ENCODE measurements at places on chromosomes 3 and 15.
A peak's percentile ranks its signal among the peaks of the same experiment; 100 is the strongest.

- DNase-seq: no peak
Measured at GRCh38 chr3:116614795-116615362, 94.7 kb upstream of the TUSC7 start.

GRCh38 chr3:49700014-49700413 lies 10.7 kb downstream of the RNF123 start:
- no peak for DNase-seq

DNA sequence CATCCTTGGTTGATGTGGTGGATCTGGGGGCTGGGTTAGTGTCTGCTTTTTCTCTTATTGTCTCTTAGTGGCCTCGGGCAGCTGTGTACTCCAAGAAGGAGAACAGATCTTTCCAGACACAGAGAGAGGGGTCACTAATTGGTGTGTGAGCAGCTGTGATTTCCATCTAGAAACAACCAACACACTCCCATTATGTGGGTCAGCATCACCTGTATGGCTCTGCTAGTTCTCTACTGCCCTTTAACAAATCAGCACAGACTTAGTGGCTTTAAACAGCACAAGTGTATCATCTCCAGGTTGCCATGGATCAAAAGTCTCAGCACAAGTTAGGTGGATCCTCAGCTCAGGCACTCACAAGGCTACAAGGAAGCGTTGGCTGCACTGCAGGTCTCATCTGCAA lies 156.8 kb downstream of the LRTM1 start:
- DNase-seq: no peak

- DNase-seq: peak; percentile 45
Measured at GRCh38 chr3:77254967-77255831, 215.3 kb downstream of the ROBO2 start.

GRCh38 chr15:66775127-66776105 lies 73.4 kb downstream of the SMAD6 start:
- no peak for DNase-seq

DNA sequence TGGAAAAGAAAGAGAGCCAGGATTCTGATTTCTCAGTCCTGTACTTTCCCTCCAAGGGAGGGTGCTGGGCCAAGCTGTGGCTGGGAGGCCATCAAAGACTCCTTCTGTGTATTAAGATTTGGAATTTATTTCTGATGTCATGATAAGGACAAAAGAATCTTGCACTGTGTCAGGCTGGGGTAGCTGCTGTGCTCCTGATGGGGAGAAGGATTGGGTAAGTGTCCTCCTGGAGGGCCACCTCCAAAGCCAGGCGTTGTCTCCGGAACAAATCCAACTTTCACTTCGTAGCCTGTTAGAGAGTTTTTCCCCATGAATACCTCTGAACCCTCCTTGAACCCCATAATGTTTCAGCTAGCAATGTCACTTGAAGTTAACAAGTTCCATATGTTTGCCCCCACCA lies 29.9 kb downstream of the CLDN11 start:
- no peak for DNase-seq

DNA sequence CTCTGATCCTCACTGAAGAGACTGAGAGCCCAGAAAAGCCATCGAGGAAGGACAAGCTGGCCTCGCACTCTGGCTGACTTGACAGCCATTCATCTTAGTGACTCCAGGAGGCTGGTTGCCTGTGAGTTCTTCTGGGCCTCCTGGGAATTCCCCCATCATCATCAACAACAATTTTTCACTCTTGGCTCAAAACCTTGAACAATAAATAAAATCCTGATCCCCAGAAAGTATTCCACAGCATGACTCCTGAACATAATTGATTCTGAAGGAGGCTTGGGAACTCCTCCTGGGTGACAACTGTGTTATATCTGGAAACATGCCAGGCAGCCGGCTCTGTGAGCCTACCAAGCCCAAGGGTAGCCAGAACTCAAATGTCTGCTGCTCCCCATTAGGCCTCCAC lies 188.6 kb downstream of the SHQ1 start:
- no peak for DNase-seq

DNA sequence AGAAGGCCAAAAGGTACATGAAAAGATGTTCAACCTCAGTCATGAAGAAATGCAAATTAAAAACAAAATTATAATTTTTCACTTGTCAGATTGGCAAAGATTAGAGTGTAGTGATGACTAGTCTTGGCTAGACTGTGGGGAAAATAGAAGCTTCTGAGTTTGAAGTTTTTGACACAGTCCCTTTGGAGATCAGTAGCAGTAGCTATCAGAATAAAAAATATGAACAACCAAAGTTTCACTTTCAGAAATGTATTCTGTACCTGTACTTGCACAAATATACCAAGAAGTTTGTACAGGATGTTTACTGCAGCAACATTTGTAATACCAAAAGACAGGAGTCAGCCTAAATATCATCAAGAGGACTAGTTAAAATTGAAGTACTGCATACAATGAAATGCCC lies 14.1 kb downstream of the ATP2C1 start:
- DNase-seq: no peak

GRCh38 chr3:15043408-15044171 lies 21.5 kb downstream of the MRPS25 start:
- no peak for DNase-seq
